ENCODE measurements at places on chromosomes 11 and 22.

DNA sequence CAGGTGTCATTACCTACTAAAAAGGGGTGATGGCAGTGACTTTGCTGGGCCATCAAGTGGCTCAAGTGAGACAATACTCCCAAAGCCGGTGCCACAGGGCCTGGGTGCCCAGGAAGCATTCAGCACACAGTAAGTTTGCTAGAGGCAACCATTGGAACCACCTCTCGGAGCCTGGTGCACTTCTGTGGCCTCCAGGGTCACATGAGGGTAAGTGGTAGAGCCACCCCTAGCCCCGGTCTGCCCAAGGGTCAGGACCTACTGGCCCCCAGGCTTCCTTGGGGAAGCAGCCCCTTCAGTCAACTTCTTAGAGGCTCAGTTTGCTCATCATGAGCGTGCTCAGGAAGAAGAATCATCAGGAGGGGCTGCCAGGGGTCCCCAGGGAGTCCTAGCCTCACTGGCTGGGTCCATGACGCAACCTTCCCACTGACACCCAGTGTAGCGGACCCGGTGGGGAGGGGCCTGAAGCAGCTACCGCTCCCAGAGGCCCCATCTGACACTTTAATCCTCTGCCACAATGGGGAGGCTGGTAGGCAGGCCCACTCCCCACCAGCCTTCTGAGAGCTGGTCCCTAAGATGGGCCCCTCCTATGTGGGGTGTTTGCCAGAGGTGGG, 17.5 kb upstream of the RASL10A start:
- DNase-seq: no peak

- no peak for DNase-seq
These were observed 148.4 kb downstream of the ME3 start for GRCh38 chr11:86523738-86524619.

- DNase-seq: no peak
These were observed 123.3 kb upstream of the LUZP2 start for GRCh38 chr11:24373516-24373915.

- no peak for DNase-seq
These were observed 82.6 kb downstream of the MICAL3 start for GRCh38 chr22:17941471-17942406.

GRCh38 chr22:28773461-28773867, 969 bp downstream of the CCDC117 start:
- DNase-seq: no peak

GRCh38 chr11:120816176-120816575, 207.7 kb upstream of the TBCEL start:
- no peak for DNase-seq

DNA sequence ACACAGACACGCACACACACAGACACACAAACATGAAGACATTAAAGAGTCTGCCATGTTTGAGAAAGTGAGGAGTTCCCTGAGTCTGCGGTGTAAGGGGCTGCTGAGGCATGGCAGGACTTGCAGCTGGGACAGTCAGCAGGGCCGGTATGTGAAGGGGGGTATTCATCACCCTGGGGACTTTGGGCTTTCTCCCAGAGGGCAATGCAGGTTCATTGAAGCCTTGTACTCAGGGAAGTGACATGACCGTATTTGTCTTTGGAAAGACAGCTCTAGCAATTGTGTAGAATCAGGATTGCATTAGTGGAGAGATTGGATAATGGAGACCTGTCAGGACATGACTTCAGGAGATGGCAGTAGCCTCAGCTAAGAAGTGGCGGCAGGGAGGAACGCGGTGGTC, 9.4 kb upstream of the ADAMTS8 start:
- no peak for DNase-seq

DNA sequence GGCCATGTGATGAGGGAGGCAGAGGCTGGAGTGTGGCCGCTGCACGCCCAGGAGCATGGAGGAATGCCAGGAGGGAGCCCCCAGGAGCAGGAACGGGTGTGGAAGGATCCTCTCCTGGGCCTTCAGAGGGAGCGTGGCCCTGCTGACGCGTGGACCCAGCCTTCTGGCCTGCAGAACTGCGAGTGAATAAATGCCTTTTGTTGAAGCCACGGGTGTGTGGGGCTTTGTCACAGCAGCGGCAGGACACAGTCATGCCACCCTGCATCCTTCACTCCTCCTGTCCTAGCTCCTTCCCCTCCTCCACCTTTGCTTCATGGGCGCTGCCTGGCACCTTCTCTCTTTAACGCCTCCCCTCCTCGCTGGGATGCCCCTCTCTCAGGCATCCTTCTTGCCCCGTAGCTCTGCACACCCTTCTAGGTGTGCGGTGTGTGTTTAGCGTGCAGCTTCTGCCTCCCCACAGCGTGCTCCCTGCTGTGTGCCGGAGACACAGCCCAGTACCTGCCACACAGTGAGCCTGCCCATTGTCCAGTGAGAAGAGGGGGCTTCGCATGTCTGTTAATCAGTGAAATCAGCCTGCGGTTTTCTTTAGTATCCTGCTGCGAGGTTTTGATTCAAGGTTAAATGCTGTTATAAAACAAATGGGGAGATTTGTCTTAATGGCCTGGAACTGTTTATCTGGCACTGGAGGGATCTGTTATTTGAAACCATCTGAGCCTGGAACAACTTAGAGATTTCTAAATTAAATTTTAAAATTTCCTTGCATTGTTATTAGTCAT, 459.6 kb downstream of the TBC1D22A start:
- DNase-seq: no peak

DNA sequence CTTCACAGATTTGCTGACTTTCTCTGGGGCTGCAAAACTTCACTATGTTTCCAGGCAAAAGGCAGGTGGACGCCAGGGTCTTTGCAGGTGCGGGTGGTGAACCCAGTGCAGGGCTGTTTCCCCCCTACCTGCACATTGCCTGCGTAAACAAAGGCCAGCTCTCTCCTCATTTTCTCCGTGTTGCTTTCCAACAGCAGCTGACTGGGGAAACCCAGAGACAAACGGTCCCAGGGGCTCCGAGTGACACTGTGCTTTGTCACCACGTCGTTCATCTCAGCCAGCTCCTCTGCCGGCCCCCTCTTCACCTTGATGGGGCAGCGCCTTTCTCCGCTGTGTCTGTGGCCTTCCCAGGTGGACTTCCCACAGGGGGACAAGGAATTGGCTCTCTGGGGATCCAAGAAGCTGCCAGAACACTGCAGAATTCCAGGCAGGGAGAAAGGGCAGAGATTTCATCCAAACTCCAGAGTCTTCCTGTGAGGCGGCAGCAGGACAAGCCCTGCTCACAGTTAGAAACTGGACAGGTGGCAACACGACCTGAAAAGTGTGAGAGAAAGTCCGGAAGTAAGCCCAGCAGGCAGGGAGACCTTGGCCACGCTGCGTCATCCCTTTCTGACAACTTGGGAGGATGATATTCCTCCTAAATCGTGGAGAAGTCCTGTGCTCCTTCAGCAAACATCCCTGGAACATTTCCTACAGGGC, 1493.7 kb downstream of the TBC1D22A start:
- DNase-seq: no peak

GRCh38 chr11:96052921-96053651, 129.2 kb upstream of the MTMR2 start:
- peak; percentile 40 for DNase-seq

DNA sequence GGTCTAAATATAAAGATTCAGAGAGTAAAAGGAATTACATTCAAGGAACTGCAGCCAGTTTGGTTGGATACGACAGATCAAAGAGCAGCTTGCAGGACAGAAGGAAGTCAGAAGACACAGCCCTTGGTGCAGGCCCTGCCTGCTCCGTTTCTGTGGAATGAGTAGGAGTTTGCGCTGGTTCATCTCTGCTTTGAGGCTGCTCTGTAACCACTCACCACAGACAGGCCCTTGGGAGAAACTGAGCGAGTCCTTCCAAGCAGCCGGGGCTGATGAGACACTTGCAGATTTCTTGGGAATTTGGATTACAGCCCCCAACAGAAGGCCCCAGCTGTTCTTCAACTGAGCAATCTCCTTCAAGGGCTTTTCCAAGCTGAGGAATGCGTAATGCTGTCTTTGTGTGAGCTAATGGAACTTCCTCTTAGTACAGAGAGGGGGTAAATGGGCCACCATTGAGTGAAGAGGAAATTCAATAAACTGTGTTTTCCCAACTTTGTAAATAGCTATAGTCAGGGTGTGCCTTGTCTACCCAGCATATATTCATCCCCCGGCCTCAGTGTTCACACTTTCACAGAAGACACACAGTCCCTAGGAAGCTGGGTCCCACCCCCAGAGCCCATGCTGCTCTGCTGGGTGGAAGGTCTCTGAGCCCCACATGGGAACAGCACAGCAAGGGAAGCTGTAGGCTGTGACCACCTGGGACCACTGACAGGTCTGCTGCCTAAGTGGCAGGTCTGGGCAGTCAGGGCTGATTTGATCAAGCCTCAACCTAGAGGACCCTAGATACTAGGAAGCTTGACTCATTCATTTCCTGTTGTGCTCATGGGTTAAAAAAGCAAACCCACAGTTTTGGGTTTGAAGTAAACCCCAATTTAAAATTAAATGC, 16.6 kb downstream of the IL10RA start:
- DNase-seq: peak; percentile 73

DNA sequence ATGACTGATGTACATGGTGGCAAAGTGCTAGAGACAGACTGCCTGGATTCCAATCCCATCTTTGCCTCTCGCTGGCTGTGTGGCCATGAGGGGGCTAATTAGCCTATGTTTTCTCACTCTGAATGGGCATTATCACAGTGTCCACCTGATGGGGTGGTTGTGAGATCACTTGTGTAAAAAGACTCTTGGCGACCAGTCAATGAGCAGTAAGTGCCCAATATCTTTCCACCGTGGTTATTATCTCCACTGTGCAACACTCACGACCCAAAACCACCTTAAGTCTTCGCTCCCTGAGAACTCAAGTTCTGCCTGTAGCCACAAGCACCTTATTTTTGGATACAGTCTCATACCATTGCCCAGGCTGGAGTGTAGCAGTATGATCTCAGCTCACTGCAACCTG, 52.1 kb downstream of the PLEKHA7 start:
- DNase-seq: no peak

Data from Kasumi-1 (cell line).